ENCODE measurements at places on chromosomes 5 and 9. TPM values are rescaled to one million over a fixed set of nuclear protein-coding genes. Genes with fewer than 3 reads are reported as not detected.

DNA sequence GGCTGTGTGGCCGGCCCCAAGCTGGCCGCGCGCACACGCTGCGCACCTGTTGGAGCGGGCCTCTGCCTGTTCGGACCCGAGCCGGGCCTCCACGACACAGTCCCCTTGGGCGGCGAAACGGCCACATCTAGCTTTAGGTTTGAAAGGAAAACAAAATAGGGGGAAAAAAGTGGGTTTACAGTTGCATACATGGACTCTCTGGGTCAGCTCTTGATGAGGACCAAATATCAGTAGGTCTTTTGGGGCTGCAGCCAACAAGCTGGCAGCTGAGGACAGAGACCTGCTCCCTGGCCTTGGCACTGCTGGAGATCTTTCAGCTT, 20.7 kb downstream of the IGIP start:
- no peak for DNase-seq

DNA sequence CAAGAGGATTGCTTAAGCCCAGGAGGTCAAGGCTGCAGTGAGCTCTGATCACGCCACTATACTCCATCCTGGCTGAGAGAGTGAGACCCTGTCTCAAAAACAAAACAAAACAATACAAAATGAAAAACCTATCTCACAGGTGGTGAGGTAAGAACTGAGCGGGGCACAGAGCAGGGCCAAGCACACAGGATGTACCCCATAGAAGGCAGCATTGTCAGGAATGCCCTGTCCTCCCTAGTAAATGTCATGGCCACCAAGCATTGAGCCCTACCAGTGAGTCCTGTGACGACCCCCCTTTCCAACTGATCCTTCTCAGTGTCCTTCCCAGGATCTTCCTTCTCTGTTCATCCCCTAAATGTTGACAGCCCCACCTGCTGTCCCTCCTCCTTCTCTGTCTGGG, 44.6 kb upstream of the ALDH1B1 start:
- no peak for DNase-seq

GRCh38 chr5:6393596-6394194, 15.3 kb upstream of the MED10 start:
- no peak for DNase-seq

GRCh38 chr5:122736086-122736845, 38.6 kb upstream of the SNX2 start:
- no peak for DNase-seq

Gene ARL14EPL
- not detected for total RNA-seq

Gene LAMC3
- 12.3 TPM for total RNA-seq

Gene FOXD4L3
- not detected for total RNA-seq

Gene SIT1
- 8.2 TPM for total RNA-seq

Data from H1 (cell line).